AG20443 (cell line): ENCODE measurements at places on chromosomes 12 and 14.

DNA sequence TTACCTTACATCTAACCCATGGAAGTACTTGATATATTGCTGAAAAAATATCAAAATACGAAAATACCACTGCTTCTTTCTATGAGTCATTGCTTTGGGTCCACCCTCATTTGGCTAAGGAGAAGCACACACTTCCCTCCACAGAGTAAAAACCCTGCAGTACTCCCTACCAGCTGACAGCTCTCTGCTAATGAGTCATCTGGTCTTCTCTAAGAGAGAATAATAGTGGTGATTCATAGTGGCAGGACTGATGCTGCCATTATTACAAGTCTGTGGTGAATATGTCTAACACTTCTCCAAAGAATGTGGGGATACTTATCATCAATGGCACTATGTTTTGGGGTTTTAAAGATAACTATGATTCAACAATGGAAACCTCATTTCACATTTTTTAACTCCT is 90.7 kb downstream of the PPFIA2 start:
- DNase-seq = peak; percentile 46

- DNase-seq = peak; percentile 82
These were observed 92.5 kb upstream of the MED13L start for GRCh38 chr12:116370004-116370404.

GRCh38 chr12:32877601-32878459 is 18.7 kb downstream of the PKP2 start:
- no peak for DNase-seq

GRCh38 chr14:75604979-75605851 is 26.8 kb downstream of the FLVCR2 start:
- DNase-seq = no peak

- DNase-seq = no peak
These were observed 10.3 kb downstream of the EGLN3 start for GRCh38 chr14:33940561-33941011.

GRCh38 chr12:76152181-76152807 is 67.8 kb upstream of the NAP1L1 start:
- no peak for DNase-seq

- no peak for DNase-seq
These were observed 28.8 kb upstream of the SLC5A8 start for GRCh38 chr12:101238800-101239329.

- no peak for DNase-seq
These were observed 610.0 kb upstream of the LMO3 start for GRCh38 chr12:17215759-17216570.
